IMR-90 (cell line): ENCODE measurements at places on chromosomes 16 and 17. TPM values are rescaled to one million over a fixed set of nuclear protein-coding genes. Genes with fewer than 3 reads are reported as not detected.
A peak's percentile ranks its signal among the peaks of the same experiment; 100 is the strongest.

GRCh38 chr17:64506576-64507412 lies at the start of gene CEP95:
Gene CEP95, plus strand, starts transcription at chr17:64506977. Its CDS starts 121 bp downstream, at chr17:64507098.
- DNase-seq = peak; percentile 98

- DNase-seq = no peak
Observed at GRCh38 chr16:28981517-28981916, 3.3 kb upstream of the LAT start.

ASGR1 gene
- 1.3 and 1.9 TPM in 2 replicates for total RNA-seq

- peak; percentile 75 for DNase-seq
Observed at GRCh38 chr16:88566158-88566557, 4.0 kb upstream of the ZC3H18 start.

EME1 gene
- 8.9 and 9.1 TPM in 2 replicates for total RNA-seq

- DNase-seq = no peak
Observed at GRCh38 chr16:23879735-23880373, 44.1 kb downstream of the PRKCB start.

- DNase-seq = no peak
Observed at GRCh38 chr17:45924332-45924820, 30.0 kb downstream of the MAPT start.

DNA sequence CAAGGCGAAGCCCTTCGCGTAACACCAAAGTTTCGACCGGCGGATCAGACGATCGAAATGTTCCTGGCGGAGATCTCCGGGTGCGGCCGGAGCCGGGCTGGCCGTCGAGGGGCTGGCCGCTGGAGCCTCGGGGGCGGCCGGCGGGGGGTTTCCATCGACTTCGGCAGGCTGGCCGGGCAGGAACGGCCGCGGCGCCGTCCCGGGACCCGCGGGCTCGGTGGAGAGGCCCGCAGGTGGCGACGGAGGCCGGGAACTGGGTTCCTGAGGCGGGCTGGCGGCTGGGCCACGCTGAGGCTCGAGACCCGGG lies 1.1 kb downstream of the EPOP start:
- DNase-seq = no peak

- DNase-seq = no peak
Observed at GRCh38 chr16:63617047-63617989, 1504.5 kb downstream of the CDH11 start.

SERPINF2 gene
- not detected in 2 replicates for total RNA-seq

CHAD gene
- total RNA-seq = not detected in 2 replicates

SHBG gene
- 0.36 TPM in 1 of 2 replicates, not detected in the other for total RNA-seq

GAST gene
- not detected in 2 replicates for total RNA-seq

DNA sequence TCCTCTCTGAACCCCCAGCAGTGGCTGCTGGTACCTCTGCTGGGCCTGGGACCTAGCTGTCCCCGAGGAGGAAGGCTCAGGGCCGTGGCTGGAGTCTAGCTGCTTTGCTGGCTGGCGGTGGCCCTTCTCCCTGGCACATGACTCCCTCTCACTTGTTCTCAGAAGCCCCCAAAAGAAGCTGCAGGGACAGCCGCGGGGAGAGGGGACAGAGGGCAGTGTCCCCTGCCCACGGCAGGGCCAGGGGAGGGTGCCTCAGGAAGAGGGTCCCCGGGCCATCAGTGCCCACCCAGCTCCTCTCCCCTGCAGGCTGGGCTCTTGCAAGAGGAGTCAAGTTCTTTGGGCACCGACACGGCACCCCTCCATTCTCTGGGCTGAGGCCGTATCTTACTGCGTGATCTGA lies 46.6 kb downstream of the VAC14 start:
- no peak for DNase-seq

DNA sequence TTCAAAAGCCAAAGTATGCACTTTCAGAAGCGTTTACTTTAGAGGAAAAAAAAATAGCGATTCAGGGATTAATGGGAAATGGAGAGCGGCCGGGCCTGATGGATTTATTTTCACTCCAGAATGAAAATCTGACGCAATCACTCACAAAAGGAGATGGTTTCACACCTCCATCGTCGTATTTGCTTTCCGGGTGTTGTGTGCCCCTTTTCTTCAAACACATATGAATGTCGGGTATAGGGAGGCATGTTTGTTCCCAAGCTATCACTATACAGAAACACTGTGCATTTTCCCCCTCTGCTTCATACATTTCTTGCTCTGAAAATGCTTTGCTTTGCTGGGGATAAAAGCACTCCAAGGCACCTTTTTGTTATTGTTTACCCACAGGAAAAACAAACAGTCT lies 562.2 kb upstream of the ZFHX3 start:
- no peak for DNase-seq

GRCh38 chr17:35167046-35167445 lies 19.4 kb downstream of the UNC45B start:
- DNase-seq = no peak

- DNase-seq = no peak
Observed at GRCh38 chr16:66926171-66926947, 1.0 kb upstream of the RRAD start.

DNA sequence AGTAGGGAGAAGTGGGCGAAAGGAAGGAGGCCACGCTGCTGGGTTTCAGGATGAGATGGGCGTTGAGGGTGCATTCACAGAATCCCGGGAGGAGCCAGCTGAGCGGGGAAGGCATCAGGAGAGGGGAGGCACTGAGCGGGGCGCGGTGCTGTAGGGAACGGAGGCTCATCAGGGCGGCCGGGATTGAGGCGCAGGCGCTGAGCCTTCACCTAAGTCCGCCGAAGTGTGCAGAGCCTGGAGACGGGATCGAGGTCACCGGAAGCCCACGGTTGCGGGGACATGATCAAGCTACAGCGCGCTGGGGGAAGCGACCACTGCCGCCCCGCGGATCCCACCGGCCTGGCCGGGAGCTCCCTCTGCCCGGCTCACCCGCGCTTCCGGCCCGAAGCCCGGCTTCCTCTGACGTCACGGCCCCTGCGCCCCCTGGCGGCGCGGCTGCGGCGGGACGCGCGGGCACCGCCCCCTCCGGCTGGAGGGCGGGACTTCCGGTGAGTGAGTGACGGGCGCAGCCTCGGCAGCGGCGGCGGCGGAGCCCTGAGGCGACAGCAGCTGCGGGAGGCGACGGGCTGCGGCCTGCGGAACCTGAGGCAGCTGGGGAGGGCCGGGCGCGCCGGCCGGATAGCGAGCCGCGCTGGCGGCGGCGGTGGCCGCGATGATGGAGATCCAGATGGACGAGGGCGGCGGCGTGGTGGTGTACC lies at the start of gene MAPK8IP3:
TSS of gene MAPK8IP3 (plus strand) at position 508 of the 698 bp plus-strand sequence. CDS start at position 653, 145 bp downstream.
- peak; percentile 82 for DNase-seq

GRCh38 chr17:10737168-10737622 lies 7.4 kb upstream of the TMEM220 start:
- DNase-seq = peak; percentile 55

UNC13D gene
- total RNA-seq = under 0.01 TPM in 1 of 2 replicates, not detected in the other

DNA sequence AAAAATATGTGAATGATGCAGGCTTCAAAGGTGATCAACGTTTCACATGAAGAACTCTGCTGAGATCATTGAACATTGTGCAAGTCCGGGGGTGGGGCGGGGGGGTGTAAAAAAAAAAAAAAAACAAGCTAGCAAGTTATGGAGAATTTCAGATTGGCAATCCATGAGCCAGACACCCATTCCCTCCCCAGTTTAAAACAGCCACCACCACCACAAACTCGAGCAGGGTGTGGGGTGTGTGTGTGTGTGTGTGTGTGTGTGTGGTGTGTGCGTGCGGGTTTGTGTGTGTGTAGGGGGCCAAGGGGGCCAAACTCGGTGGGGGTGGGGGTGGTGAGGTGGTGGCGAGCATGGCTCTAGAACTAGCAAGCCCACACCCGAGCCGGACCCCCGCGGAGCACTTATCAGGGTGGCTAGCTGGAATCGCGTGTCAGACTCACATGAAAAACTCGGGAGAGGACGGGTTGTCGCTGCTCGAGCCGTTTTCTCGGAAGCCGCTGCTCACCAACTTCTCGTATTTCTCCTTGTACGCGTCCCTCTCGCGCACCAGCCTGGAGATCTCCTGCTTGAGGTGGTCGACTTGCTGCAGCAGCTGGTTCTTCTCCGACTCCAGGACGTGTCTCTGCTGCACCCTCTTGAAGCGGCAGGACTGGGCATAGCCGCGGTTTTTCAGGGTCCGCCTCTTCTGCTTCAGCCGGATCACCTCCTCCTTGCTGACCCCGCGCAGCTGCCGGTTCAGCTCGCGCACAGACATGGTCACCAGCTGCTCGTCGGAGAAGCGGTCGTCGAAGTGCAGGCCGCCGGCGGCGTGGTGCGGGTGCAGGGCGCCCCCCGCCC lies 2.0 kb downstream of the MAF start:
- DNase-seq = no peak

DNA sequence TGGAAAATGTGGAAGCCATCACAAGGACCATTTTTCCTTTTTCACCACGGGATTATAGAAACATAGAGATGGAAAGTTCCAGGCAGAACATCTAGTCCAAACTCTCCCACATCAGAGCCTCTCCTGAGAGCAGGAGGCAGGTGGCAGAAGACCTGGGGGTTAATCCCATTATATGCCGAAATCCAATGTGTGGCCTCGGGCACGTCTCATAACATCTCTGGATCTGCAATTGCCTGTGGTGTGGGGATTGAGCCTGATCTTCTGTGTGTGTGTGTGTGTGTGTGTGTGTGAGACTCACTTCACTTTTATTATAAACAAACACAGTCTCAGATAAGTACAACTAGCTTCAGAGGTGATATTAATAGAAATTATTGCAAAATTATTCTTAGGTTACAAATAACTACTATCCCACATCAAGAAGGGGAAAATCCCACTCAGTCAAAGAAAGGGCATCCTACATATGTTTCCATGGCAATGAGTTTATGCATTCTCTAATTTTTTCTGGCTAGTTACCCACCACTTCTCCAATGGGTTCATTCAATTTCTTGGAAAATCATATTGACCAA lies 199.1 kb downstream of the FOXL1 start:
- DNase-seq = peak; percentile 66

GRCh38 chr17:56910509-56911235 lies 3.2 kb downstream of the TRIM25 start:
- no peak for DNase-seq

LPO gene
- total RNA-seq = not detected in 2 replicates

GRCh38 chr16:67760206-67760955 lies 41.3 kb upstream of the GFOD2 start:
- no peak for DNase-seq

PPP1R27 gene
- total RNA-seq = not detected in 2 replicates

GRCh38 chr16:19980632-19981265 lies 92.9 kb downstream of the GPR139 start:
- DNase-seq = peak; percentile 3

GRCh38 chr16:83808573-83809014 lies 816 bp downstream of the HSBP1 start:
- no peak for DNase-seq

DNA sequence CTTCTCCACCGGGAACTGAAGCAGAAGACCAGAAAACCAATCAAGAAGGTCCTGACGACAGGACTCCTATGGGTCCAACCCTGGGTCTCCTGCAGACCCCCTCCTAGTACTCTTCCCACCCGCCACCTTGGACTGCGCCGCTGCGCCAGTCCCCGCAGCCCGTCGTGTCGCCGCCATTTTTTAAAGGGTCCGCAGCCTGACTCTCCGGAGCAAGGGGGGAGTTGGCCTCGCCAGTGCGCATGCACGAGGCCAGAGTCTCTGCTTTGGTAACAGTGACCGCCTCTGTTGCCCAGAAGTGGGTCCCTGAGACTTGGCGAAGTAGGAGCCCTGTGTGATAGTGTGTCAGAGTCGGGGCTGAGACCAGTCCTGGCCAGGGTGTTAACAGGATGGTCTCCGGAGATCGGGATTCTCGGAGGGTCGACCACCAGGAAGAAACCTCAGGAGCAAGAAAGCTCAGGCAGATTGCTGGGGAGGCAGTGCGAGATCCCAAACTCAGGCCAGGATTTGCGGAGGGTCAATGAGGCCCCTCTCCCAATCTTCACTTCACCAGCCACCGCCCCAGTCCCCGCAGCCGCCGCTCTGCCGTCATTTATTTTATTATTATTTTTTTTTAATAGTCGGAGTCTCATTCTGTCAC lies 612.5 kb downstream of the KCNJ18 start:
- no peak for DNase-seq

DNA sequence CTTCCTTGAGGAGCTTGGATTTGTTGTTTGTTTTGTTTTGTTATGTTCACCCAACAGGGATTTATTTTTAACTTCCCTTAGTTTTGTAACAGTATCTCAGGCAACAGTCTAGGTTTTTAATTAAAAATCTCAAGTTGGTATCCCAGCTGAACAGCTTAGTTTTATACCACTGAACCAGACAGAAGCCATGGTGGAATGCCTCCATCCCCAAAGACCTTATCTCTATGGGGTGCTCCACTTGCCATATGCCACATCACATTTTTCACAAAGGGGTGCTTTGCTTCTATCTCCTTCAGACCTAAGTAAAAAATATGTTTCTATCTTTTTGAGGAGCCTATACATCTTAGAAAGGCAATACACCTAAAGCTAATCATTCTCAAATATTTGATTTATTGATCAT lies 715.8 kb upstream of the KIF2B start:
- DNase-seq = no peak

DNA sequence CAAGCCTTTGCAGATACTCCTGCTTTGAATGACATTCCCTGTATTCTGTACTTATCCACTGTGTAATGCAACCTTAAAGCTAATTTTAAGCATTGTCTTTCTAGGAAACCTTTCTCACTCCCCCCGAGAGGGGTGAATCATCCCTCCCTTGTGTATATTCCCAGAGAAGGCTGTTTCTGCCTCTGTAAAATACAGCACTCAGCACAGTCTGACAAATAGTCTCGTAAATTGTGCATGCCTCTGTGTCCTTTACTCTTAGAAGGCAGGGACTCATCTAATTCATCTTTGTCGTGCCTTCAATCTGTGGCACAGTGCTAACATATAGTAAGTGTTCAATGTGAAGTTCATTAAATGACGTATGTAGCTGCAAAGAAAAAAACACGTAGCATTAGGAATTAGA lies 200.7 kb downstream of the CA10 start:
- no peak for DNase-seq

DNA sequence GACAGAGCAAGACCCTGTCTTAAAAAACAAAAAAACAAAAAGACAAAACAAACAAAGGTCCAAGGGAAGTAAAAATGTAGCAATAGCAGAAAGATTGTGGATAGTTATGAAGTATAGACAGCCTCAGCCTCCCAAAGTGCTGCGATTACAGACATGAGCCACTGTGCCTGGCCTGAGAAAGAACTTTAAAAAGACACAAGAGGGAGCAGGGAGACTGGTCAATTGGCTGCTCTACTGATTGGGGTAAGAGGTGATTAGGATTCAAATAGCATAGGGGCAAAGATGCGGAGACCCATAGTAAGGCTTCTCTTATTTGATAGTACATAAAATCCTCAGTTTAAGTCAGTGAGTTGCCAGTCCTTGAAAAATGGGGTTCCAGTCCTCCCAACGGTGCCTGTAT lies 518.2 kb upstream of the GOT2 start:
- DNase-seq = no peak

GRCh38 chr17:43018008-43018853 lies 4.0 kb downstream of the VAT1 start:
- no peak for DNase-seq

ZNF267 gene
- total RNA-seq = 15.6 and 22.2 TPM in 2 replicates

- peak; percentile 93 for DNase-seq
Observed at GRCh38 chr17:17710728-17711541, 29.7 kb downstream of the RAI1 start.

MAPK8IP3 gene
- 15.6 and 17.0 TPM in 2 replicates for total RNA-seq

LRRC59 gene
- 233 and 241 TPM in 2 replicates for total RNA-seq

GRCh38 chr17:83174362-83175118 lies 95.1 kb downstream of the METRNL start:
- DNase-seq = peak; percentile 21
